ENCODE measurements at places on chromosomes 7 and 10.
A peak's percentile ranks its signal among the peaks of the same experiment; 100 is the strongest.

GRCh38 chr7:46160861-46161260 lies 239.8 kb upstream of the IGFBP3 start:
- no peak for DNase-seq

- no peak for DNase-seq
These were observed 13.2 kb upstream of the PWWP2B start for GRCh38 chr10:132383751-132384196.

DNA sequence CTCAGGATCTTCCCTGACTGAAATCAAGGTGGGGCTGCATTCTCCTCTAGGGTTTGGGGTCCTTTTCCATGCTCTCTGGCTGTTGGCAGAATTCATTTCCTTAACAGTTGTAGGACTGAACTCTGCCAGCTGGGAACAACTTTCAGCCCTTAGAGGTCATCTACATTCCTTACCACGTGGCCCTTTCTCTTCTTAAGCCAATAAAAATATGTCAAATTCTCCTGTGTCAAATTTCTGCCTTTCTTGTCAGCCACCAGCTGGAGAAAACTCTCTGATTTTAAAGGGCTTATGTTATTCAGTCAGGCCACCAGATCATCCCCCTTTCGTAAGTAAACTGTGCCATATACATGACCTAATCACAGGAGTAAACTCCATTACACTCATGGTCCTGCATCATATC lies 95.3 kb upstream of the IL6 start:
- no peak for DNase-seq

GRCh38 chr7:33287738-33288137 lies 158.4 kb downstream of the BBS9 start:
- DNase-seq, result no peak

- DNase-seq, result no peak
These were observed 202.3 kb downstream of the HERPUD2 start for GRCh38 chr7:35492451-35493175.

DNA sequence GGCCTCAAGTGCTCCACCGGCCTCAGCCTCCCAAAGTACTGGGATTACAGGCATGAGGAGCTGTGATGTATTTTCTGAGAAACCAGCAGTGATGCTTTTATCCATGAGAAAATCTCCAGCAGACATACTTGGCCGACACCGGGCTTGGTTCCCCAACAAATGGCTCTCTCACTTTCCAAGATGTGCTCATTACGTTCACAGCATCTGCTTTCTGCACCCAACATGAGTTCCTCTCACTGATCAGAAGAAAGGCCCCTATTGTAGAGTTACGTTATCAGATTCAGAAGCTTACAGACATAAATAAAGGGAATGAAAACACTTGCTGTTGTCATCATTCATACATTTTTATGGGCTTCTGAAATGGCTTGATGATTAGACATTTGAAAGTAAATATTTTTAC lies 95.0 kb downstream of the CALD1 start:
- DNase-seq, result no peak

GRCh38 chr10:120503689-120504088 lies 46.7 kb downstream of the PLPP4 start:
- peak; percentile 66 for DNase-seq

- no peak for DNase-seq
These were observed 13.2 kb downstream of the ORAI2 start for GRCh38 chr7:102446387-102447156.

- no peak for DNase-seq
These were observed 179.9 kb upstream of the PRKCQ start for GRCh38 chr10:6759961-6760360.

- no peak for DNase-seq
These were observed 16.0 kb downstream of the PTPN12 start for GRCh38 chr7:77553123-77553522.

DNA sequence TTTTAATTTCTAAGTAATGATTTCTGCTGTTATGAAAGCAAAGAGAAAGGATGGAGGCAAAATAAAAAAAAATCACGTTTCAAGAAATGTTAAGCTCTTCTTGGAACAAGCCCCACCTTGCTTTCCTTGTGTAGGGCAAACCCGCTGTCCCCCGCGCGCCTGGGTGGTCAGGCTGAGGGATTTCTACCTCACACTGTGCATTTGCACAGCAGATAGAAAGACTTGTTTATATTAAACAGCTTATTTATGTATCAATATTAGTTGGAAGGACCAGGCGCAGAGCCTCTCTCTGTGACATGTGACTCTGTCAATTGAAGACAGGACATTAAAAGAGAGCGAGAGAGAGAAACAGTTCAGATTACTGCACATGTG lies 2.4 kb downstream of the ADRB1 start:
- no peak for DNase-seq

- peak; percentile 72 for DNase-seq
These were observed 108.5 kb upstream of the ANLN start for GRCh38 chr7:36280840-36281812.

DNA sequence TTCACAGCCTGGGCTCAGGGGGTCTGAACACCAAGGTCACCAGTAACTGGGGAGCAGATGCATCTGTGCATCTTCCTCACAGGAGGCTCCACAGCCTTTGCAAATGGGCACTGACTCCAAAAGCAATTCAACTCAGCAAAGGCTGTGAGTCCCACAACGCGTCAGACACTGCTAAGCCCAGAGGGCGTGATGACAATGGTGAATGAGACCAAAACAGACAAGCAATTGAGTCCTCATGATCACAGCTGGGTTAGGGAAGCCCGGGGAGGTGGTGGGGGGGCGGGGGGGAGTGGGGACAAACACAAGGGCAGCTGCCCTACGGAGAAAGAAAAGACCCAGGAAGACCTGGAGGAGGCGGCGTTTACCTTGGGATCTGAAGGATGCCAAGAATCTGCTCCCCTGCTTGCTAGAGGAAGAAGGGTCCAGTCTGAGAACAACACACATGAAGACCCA lies 61.6 kb upstream of the RNF32 start:
- no peak for DNase-seq

GRCh38 chr10:6203331-6204062 lies 765 bp downstream of the PFKFB3 start:
- DNase-seq, result no peak

DNA sequence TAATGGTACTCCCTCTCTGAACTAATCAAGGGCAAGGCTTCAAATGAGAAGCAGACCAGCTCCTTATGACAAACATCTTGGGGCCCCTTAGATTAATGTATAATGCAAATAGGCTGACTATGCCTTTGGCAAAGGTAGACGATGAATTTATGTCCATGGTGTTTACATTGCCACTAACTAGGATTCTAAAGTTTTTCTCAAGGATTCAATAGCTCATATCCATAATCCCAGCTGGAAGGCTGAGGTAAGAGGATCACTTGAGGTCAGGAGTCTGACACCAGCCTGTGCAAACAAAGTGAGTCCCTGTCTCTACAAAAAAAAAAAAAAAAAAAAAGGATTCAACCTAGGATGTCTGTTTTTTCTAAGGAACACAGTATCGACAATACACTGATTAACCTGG lies 96.5 kb downstream of the ORC5 start:
- no peak for DNase-seq

DNA sequence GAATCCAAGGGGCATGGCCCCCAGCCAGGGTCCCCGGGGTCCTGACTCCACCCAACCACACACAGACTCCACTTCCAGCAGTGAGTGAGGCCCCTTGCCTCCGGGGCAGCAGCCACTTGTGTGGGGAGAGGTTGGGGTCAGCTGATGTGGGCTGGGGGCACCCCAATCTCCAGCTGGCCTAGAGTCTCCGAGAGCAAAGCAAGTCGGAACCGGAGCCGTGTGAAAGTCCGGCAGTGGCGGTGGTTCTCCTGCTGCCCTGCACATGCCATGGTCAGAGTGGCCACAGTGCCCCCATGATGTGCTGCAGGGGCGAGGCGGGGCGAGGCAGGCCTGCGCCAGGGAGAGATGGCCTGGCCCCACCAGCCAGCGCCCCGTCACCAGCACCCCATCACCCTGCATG lies 74.6 kb downstream of the PDGFA start:
- no peak for DNase-seq

- peak; percentile 13 for DNase-seq
These were observed 6.6 kb upstream of the EBF3 start for GRCh38 chr10:129970465-129971364.

DNA sequence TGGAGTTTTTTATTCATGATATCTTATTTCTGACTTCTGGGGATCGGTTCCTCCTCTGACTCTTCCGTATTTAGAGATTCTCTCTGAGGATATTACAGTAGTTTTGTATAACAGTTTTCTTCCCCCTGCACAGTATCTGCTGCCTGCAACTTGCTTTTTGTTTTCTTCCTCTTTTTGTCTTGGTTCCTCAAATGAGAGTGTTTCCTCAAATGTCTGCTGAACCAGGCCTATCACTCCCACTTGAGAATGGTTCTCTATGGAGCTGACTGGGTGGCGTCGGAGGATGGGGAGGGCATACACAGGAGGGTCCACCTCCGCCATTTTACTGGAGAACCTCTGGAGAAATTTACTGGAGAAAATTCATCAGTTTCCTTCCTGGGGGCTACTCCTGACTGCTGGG lies 27.7 kb downstream of the ARHGAP22 start:
- DNase-seq, result no peak

- peak; percentile 48 for DNase-seq
These were observed 372 bp upstream of the TMEM130 start for GRCh38 chr7:98870121-98870651.

GRCh38 chr10:24858288-24859270 lies 93.8 kb downstream of the PRTFDC1 start:
- DNase-seq, result no peak

- DNase-seq, result no peak
These were observed 19.2 kb downstream of the SMNDC1 start for GRCh38 chr10:110285501-110285900.

GRCh38 chr10:4813496-4813895 lies 12.5 kb upstream of the AKR1E2 start:
- no peak for DNase-seq

DNA sequence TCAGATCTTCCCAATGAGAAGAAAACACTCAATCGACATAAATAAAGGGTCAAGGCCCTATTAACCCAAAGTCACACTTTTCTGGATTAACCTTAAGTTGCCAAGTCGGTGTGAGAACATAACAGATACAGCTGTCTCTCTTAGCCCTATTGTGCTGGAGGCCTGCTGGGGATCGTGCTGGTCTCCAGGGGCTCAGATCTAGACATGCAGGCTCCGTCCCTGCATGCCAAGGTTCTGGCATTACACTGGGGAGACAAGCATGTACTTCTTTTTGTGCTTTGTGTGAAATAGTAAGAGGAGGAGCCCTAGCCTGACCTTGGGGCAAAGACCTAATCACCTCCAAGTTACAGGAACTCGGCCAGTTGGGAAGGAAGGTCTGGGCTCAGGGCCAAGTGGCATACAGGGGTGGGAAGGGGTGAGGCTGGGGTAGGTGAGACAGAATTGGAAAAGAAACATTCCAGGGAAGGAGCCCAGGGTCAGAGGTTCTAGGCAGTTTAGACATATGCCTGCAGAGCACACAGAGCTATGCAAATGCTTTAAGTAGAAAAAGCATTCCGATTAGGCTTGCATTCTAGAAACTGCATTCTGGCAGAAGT lies 216.4 kb downstream of the HECW1 start:
- no peak for DNase-seq

- no peak for DNase-seq
These were observed 39.9 kb downstream of the ABCB4 start for GRCh38 chr7:87435546-87435945.

- DNase-seq, result no peak
These were observed 106.4 kb downstream of the EGFR start for GRCh38 chr7:55124989-55125875.

DNA sequence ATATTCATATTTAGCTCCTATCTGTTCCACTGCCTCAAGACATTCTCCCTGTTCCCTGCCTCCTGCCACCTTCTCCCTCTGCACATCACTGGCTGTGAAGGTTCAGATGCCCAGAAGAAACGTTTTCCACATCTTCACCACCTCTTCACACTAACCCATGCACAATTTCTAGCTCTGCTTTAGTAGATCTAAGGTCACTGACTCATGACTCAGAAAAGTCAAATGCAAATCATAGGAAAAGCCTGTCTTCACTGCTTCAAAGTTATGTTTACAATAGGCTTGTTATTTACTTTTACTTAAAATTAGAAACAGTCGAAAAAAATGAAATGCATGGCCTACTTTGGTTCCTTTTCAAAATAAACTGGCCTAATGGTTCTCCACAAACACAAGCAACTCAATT lies 2.5 kb downstream of the SCRN1 start:
- no peak for DNase-seq
